ENCODE measurements at places on chromosomes 7 and 10.

GRCh38 chr7:10412422-10413019, 561.2 kb upstream of the PHF14 start:
- DNase-seq, result peak; percentile 38

- DNase-seq, result no peak
These were observed 245.1 kb downstream of the STK31 start for GRCh38 chr7:23955145-23955544.

DNA sequence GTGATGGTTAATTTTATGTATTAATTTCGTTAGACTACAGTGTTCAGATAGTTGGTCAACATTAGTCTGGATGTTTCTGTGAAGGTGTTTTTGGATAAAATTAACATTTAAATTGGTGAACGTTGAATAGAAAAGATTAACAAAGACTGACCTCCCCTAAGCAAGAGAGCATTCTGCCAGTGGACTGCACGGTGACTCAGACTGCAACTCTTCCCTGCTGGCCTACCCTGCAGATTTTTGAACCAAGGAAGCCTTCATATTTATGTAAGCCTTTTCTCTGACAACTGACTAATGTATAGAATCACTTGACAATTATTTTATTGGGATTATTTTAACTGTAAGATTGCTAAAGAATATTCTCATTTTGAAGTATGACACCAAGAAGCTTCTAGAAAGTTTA, 7.9 kb upstream of the ZNF248 start:
- no peak for DNase-seq

- DNase-seq, result no peak
These were observed 78.6 kb upstream of the ADRB1 start for GRCh38 chr10:113965077-113965476.

GRCh38 chr10:88256013-88256680, 327.0 kb downstream of the RNLS start:
- DNase-seq, result no peak

GRCh38 chr7:114949231-114949630, 27.3 kb downstream of the MDFIC start:
- no peak for DNase-seq

DNA sequence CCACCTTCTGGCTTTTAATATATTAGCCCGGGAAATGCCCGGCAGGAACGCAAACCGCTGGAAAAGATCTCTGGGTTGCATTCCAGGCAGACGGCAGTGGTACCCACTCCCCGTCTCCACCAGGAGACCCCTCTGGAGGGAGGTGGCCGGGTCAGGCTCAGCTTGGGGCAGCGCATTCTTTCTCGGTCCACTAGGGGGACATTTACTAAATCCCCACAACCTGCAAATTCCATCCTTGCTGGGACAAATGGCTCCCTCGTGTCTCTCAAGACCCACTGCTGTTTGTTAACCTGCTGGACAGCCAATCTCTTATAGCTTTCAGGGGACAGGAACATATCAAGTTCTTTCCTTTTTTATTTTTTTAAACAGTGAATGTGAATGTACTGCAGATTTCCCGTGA, 45.8 kb upstream of the CARD11 start:
- DNase-seq, result no peak

DNA sequence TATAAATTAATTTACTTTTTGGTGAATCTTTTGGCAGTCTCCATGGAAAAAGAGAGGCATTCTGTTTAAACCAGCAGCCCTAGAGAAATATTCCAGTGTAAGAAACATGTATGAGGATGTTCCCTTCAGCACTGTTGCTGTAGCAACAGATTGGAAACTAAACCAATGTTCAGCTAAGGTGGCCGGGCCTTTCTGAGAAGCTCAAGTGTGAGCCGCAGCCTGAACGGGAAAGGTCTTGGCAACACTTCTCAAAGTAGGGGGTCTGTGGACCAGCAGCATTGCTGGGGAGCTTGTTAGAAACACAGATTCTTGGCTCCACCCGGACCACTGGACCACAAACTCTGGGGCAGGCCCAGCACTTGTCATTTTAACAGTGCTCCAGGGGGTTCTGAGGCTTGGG, 36.2 kb downstream of the RAMP3 start:
- DNase-seq, result no peak

DNA sequence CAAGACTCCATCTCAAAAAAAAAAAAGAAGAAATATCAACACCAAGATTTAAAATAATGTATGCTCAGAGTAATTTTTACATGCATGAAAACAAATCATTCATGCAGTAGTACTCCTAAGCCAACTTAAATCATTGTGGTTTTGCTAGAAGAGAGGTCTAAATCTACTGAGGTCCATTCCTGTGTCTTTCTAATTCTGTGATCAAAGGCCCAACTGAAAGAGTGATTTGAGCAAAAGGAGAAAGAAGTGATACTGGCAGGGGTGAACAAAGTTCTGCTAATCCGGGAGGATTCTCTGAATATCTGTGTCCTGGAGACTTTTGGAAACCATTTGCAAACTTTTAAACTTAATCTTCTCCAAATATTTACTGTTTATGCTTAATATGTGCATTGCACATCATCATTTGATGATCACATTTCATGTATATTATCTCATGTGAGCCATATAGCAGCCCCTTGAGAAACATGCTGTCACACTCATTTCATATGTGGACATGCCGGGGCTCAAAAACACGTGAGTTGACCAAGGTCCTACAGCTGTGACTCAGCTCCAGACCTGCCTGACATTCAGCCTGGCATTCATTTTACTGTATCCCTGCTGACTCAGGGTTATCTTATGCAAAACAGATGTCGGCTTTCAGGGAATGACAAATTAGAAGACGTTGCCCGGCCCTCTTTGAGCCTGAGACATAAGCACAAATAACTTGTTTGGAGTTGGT, 76.4 kb downstream of the FAM107B start:
- DNase-seq, result no peak

- no peak for DNase-seq
These were observed 19.0 kb upstream of the SLK start for GRCh38 chr10:103947799-103948516.

DNA sequence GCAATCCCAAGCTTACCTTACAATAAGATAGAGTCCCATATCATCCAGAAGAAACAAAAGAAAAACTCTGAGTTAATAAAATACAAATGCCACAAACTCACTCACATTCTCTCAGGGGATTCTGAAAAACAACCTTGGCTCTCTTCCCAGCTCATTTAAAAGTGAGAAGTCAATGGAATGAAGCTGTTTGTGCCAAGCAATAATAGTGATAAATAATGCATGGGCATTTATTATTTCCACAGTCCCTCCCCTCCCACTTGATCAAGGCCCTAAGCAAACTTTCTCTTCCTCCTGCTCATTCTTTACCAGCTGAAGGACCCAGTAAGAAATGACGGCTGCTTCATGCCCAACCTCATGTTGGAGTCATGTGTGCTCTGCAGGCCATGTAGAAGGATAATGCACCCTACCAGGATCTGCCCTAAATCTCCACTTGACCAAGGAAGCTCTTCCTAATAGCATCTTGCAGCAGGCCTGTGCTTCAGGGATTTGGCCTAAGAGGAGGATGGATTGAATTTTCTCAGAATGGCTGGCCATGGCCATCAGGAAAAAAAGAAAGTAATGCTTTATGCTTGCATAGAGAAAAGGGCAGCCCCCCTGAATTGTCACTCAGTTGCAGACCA, 451.3 kb downstream of the GPAM start:
- no peak for DNase-seq

- DNase-seq, result no peak
These were observed 166.0 kb downstream of the SNX13 start for GRCh38 chr7:17774248-17774647.

- DNase-seq, result no peak
These were observed 998.1 kb downstream of the LRMDA start for GRCh38 chr10:76429368-76430060.

DNA sequence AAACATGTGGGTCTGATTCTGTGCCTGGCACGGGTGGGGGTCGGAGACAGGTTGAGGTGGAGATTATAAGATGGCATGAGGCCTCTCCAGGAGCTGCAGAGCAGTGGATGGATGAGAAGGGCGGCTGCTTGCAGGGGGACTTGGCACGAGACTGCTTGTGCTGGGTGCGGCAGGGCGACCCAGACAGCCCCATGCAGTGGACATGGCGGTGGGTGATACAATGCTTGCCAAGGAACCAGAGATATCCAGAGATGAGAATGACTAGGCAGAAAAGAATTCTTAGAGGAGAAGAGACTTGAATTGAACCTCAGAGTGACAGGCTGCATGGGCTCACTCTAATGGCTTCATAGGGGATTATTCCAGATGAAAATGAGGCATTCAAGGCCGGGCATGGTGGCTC, 145.4 kb downstream of the NEURL1 start:
- no peak for DNase-seq

- DNase-seq, result no peak
These were observed 10.0 kb downstream of the ZNF316 start for GRCh38 chr7:6647080-6647479.

DNA sequence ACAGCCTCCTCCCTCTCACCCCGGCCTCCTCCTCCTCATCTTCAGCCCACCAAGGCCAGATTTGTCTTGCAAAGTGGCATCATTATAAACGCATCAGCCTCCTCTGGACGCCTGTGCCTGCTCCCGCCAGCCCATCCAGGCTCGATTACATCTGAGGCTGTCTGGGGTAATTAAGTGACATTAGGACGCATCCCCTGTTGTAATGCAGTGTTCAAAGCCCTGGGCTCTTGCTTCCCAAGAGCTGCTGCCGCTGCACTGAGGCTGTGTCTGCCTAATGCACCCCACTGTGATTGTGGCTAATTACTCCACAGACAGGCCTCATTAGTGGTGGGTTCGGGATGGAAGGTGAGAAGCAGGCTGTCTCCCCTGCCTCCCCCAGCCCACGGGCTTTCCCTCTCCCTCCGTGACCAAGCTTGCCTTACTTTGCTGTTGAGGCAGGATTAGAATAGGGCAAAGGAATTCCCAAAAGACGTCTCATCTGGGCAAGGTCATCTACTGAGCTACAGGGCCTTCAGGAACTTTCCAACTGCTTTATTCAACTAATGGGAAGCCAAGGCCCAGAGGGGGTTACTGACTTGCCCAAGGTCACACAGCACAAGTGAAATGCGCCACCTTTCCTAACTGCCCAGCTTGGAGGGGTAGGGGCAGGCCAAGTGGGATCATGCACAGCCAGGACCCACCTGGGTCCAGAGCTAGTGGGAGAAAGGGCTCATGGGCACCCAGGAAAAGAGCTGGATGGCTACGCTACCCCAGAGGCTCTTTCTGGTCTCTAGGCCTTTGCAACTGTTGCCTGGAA, 66.2 kb upstream of the PCBD1 start:
- no peak for DNase-seq

DNA sequence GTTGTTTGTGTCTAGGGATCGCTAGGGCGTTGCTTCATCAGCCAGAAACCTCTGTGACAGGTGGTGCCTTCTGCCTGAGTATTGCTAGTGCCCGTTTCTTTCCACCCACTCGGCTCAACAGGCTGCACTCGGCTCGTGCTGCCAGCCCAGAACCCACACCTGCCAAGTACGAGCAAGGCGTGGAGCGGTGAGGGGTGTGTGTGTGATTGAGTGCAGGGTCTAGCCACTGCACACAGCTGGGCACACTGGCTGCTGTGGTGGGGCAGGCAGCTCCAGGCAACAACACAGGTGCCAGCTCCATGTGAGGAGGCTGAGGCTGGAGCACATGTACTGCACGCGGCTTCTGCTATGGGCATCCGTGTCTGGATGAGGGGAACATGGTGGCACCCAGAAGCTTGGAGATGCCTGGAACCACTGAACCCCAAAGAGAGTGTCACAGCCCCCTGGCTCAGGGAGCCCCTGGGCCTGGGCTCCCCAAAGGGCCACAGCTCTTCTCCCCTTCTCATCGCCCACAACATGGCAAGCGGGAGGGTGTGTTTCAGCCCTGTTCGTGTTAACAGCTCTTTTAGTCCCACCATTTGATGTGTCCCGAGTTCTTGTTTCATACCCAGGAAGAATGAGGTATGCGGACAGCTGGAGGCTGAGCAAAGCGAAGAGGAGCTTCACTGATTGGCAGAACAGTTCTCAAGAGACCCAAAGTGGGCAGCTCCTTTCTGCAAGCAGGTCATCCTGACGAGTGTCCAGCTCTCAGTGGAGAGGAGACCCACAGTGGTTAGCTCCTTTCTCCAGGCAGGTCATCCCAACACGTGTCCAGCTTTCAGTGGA, 78.1 kb downstream of the HDAC9 start:
- peak; percentile 45 for DNase-seq

GRCh38 chr7:150801242-150801945, 825 bp downstream of the TMEM176A start:
- no peak for DNase-seq

DNA sequence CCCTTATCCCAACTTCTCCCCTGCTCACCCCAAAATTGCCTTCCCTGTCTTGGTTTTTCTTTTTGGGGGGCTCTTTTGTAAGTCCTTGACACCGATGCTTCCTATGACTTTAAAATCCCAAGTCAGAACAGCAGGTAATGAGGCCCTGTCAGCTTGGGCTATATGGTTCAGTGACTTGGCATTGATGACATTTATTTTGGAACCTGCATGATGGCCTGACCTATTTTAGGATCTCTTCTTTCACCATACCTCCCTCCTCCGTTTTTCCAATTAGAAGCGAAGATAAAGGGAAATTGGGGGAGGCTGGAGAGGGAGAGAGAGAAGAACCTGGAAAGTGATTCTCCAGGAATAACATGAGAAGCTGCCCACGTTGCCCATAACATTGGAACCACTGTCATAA, 424.9 kb upstream of the AUTS2 start:
- DNase-seq, result no peak

GRCh38 chr7:47937065-47937687, 11.1 kb downstream of the PKD1L1 start:
- no peak for DNase-seq

- no peak for DNase-seq
These were observed 12.5 kb downstream of the NPVF start for GRCh38 chr7:25215694-25216335.

GRCh38 chr7:104791080-104791479, 222.9 kb upstream of the KMT2E start:
- no peak for DNase-seq

DNA sequence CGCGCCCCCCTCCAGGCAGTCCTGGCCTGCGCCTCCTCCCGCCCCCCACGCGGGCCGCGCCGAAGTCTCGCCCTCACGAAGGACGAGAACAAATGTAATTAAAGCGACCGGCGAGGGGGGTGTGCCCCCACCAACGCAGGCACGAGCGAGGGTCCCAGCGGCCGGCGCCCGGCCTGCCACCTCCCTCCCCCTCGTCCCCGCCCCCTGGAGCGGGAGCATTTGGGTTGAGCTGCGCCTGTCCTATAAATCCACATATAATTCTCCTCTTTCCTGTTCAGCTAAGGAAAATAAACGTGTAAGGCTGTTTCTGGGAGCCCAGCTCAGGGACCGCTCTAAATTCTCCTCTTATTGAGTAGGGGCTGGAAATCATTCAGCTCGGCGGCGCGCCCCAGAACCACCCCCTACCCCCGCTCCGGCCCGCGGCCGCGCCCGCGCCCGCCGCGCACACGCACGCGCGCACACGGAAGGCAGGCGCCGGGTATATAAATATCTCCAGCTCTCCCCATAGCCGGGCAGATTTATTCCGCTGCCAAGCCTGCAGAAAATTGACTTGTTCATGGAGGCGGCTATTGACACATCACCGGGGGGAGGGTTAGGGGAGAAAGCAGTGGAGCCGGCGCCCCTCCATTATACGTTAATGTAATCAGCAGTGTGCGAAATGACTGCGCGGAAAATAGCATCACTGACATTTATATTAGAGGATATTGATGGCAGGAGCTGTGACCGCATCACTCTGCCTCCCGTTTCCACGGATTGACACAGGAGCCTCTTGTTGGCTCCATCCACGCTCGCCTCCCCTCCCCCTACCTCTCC, 61.6 kb upstream of the BTRC start:
- peak; percentile 27 for DNase-seq

GRCh38 chr10:24292304-24293293, 83.7 kb downstream of the KIAA1217 start:
- DNase-seq, result peak; percentile 11
